ENCODE measurements at places on chromosomes 13 and 19. TPM values are rescaled to one million over a fixed set of nuclear protein-coding genes. Genes with fewer than 3 reads are reported as not detected.

DNA sequence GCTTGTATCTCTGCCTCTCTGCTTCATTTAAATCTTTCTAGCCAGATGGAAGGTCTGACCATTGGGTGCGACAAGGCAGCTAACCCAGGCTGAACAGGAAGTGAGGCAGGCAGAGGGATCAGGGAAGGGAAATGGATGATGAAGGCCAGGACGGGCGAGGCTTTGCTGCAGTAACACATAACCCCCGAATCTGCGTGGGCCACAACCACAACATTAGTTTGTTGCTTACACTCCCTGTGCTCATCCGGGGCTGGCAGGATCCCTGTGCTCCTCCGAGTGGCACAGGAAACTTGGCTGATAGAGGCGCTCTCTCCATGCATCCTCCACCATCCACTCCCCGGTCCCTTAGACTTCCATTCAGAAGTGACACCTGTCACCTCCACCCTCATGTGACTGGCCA lies 1.1 kb upstream of the FLT3LG start:
- H3K27ac ChIP-seq = peak overlapping the region; percentile 27
- no peaks in the 10 kb centered on the region for H3K36me3 ChIP-seq
- DNase-seq = no peak
- H3K27me3 ChIP-seq = no peaks in the 10 kb centered on the region
- no peak overlapping the region for H3K4me3 ChIP-seq
- no peaks in the 10 kb centered on the region for H3K4me1 ChIP-seq

DNA sequence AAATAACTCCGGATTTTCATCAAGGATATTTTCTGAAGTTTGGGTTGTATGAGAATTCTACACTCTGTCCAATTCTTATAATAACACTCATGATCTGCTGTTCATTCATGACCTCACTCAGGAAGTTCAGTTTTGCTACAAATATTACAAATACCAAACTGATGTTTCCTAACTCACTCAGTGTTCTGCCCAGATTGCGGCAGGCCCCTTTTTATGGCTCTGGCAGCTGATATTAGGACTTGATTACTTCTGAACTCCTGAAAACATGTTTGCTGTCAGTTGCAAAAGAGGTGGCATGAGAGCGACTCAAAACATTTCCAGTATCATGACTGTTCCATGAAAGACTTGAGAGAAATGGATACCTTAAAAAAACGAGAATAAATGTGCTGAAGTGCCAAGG lies 188.0 kb downstream of the RGCC start:
- H3K4me1 ChIP-seq = no peaks in the 10 kb centered on the region
- no peak for DNase-seq
- H3K27ac ChIP-seq = no peak overlapping the region

DNA sequence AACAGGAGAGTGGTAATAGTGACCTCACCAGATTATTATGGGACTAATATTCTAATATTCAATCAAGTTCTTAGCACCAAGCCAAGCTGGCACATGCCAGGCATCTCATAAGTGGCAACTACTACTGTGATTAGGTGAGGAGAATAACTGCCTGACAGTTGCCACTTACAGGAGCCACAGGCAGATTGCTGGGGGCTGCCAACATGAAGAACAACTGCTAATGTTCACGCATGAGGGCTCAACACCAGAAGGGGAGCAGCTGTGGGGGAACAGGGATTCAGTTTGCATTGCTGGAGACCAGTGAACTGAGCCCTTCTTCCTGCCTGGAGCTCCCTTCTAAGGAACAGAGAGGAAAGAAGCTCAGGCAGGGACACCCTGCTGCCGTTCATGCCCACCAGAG lies 504.5 kb downstream of the FOXO1 start:
- H3K36me3 ChIP-seq = no peaks in the 10 kb centered on the region
- H3K27ac ChIP-seq = no peak overlapping the region
- no peaks in the 10 kb centered on the region for H3K4me1 ChIP-seq

DNA sequence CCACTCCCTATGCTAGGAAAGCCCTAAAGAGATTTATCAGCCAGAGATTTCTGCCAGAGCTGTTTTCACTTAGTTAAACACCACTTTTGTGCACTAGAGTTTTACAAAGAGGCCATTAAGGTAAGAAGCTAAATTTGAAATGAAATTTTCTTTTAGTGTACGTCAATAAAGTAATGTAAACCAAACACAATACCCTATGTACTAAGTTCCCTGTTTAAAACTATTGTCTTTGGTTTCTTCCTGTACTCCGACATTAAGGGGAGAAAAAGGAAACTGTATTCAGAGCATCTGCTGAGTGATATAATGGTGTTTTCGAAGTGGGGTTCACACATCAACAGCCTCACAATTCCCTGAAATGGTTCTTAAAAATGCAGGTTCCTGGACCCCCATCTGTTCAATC lies 40.7 kb upstream of the STARD13 start:
- no peaks in the 10 kb centered on the region for H3K36me3 ChIP-seq
- DNase-seq = no peak
- H3K4me3 ChIP-seq = peak overlapping the region; percentile 16
- no peaks in the 10 kb centered on the region for H3K27me3 ChIP-seq
- H3K27ac ChIP-seq = peak overlapping the region; percentile 37

GRCh38 chr19:3949997-3950859 lies 17.4 kb downstream of the NMRK2 start:
- no peak overlapping the region for H3K4me3 ChIP-seq
- no peaks in the 10 kb centered on the region for H3K36me3 ChIP-seq
- DNase-seq = no peak
- H3K4me1 ChIP-seq = no peaks in the 10 kb centered on the region
- H3K27me3 ChIP-seq = no peaks in the 10 kb centered on the region
- H3K27ac ChIP-seq = no peak overlapping the region

DNA sequence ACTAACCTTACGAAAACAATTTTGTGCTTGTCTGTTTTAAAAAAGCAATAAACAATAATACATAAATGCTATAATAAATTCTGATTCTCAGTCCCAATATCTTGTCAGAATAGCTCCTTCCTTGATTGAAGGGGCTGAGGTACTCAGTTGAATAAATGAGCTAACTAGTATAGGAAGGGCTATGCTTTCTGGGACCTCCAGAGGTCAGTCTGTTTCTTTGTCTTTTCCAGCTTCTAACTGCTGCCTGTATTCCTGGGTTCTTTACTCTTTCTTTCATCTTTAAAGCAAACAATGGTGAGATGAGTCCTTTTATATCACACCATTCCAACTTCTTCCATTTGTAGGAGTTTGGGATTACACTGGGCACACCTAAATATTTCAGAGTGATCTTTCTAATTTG lies 1297.0 kb upstream of the ATXN8OS start:
- no peak overlapping the region for H3K4me3 ChIP-seq
- no peaks in the 10 kb centered on the region for H3K36me3 ChIP-seq
- H3K27ac ChIP-seq = no peak overlapping the region
- no peak for DNase-seq
- H3K27me3 ChIP-seq = no peaks in the 10 kb centered on the region

GRCh38 chr13:94849254-94849653 lies 136.9 kb upstream of the SOX21 start:
- H3K4me1 ChIP-seq = no peaks in the 10 kb centered on the region
- no peak overlapping the region for H3K27ac ChIP-seq
- H3K36me3 ChIP-seq = no peaks in the 10 kb centered on the region
- H3K4me3 ChIP-seq = no peak overlapping the region

GRCh38 chr13:109983447-109983846 lies 197.1 kb upstream of the IRS2 start:
- no peak overlapping the region for H3K27ac ChIP-seq
- H3K36me3 ChIP-seq = no peaks in the 10 kb centered on the region
- no peaks in the 10 kb centered on the region for H3K4me1 ChIP-seq
- no peaks in the 10 kb centered on the region for H3K27me3 ChIP-seq
- DNase-seq = no peak
- H3K4me3 ChIP-seq = no peak overlapping the region

DNA sequence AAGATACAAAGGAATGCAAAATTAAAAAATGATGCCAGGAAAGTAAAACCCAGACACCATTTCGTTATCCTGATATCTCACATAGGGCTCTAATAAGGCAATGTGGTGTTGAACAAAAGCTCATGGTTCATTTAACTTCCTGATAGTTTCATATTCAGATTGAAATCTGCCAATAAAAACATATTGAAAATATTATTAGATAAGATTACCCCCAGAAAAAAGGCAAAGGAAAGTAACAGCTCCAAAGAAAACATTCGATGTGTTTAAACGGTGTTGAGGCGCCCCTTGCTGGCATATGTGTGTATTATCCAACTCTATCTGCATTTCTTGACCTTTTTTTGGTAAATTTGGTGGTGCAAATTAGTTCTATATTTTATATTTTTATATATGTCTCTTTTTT lies 75.9 kb downstream of the ESD start:
- no peak overlapping the region for H3K4me3 ChIP-seq
- H3K36me3 ChIP-seq = no peaks in the 10 kb centered on the region
- H3K4me1 ChIP-seq = no peaks in the 10 kb centered on the region
- no peak overlapping the region for H3K27ac ChIP-seq

GRCh38 chr19:45848922-45849321 lies 14.0 kb downstream of the SYMPK start:
- H3K27me3 ChIP-seq = no peaks in the 10 kb centered on the region
- no peak overlapping the region for H3K27ac ChIP-seq
- no peak overlapping the region for H3K4me3 ChIP-seq
- H3K4me1 ChIP-seq = no peaks in the 10 kb centered on the region
- DNase-seq = no peak

- no peaks in the 10 kb centered on the region for H3K4me1 ChIP-seq
- no peak for DNase-seq
- H3K36me3 ChIP-seq = peaks cover 41% of the 10 kb centered on the region
- H3K4me3 ChIP-seq = no peak overlapping the region
- no peaks in the 10 kb centered on the region for H3K27me3 ChIP-seq
These were observed 14.1 kb upstream of the PRKD2 start for GRCh38 chr19:46731007-46731501.

C19orf67 gene
- total RNA-seq = 0.19 TPM

FREM2 gene
- 0.86 TPM for total RNA-seq

EHD2 gene
- 10.9 TPM for total RNA-seq

RABAC1 gene
- 172 TPM for total RNA-seq

USP12 gene
- 28.0 TPM for total RNA-seq

KCNK6 gene
- 23.4 TPM for total RNA-seq
